ENCODE measurements at places on chromosomes 6 and 20.

DNA sequence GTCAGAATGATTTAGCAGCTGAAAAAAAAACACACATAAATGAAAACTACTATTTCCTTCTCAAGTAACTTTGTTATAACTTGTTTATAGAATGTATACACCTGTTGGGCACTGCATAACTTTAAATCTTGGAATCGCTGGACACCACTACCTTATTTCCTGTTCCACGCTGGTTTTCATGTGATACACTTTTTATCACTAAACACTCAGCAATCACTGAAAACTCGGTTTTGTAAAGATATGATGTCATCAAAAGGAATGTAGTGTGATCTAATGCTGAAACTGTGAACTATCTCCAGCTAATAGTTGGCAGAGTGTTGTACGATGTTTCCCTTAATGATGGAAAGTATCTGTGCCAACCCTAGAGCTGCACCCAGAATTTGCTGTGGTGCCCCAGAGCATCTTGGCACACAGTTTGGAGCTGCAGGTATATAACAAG lies 127.9 kb downstream of the BACH2 start:
- no peak for DNase-seq

- DNase-seq: no peak
Measured at GRCh38 chr6:4472969-4473642, 303.1 kb upstream of the CDYL start.

DNA sequence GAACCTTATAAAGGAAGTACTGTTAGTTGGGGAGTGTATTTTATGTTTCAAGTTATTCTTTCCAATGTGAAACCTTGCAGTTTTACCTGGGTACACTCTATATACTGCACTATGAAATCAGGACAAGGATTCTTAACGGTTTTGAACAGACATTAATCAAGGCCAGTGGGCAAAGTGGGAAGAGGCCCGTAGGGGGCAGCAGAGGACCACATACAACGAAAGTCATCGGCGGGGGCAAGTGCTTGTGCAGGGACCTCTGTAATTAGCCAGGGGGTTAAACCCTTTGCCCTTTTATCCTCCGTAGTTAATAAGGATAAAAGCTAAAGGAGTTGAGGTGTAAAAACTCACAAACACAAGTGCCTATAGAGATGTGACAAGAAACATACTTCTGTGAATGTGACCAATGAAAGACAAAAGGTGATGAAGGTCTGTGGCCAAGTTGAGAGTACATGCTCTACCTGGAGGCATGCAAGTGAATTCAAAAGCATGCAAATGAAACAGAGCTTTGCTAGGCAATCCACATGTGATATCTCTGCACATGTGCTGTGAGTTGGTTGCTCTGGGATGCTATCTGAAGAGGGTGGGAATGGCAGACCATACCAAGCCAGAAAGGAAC lies 392.7 kb upstream of the MAN1A1 start:
- peak; percentile 66 for DNase-seq

- peak; percentile 63 for DNase-seq
Measured at GRCh38 chr6:138897031-138897430, 91.0 kb downstream of the REPS1 start.

DNA sequence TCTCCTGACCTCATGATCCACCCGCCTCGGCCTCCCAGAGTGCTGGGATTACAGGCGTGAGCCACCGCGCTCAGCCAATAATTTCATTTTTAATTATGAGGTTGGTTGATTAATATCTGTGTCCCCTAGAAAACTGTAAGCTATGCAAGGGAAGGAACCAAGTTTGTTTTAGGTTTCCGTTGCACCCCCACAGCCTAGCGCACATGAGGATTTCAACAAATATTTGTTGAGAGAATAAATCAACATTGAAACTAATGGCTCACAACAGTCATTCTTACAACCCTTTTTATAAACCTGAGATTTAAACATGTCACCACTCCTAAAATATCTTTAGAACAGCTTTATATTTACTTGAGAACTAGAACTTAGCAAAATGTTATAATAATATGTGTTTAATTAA lies 114.0 kb upstream of the CARMIL1 start:
- no peak for DNase-seq

GRCh38 chr6:163999475-164000125 lies 585.1 kb downstream of the QKI start:
- no peak for DNase-seq

DNA sequence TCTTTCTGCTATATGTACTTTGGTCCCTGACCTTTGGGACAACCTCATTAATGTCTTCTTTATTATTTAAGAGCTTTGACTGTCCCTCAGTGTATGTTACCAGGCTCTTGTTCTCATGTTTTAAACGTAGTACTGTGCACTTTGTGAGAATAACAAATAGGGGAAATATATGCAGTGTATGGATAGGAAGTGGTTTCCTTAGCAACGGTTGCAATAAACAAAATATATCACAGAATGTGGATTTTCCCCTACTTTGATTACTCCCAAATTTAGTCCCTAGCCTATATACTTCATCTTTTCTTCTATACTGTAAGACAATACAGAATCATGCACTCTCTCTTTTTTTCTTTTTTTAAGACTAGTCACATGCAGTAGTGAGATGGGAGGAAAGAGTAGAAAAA lies 123.8 kb upstream of the AKIRIN2 start:
- DNase-seq: no peak

DNA sequence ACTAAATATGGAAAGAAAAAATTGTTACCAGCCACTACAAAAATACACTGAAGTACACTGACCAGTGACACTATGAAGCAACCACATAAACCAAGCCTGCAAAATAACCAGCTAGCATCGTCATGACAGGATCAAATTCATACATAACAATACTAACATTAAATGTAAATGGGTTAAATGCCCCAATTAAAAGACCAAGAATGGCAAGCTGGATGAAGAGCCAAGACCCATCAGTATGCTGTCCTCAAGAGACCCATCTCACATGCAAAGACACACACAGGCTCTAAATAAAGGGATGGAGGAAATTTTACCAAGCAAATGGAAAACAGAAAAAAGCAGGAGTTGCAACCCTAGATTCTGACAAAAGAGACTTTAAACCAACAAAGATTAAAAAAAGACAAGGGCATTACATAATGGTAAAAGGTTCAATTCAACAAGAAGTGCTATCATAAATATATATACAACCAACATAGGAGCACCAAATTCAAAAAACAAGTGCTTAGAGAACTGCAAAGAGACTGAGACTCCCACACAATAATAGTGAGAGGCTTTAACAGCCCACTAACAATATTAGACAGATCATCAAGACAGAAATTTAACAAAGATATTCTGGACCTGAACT lies 104.8 kb downstream of the HACE1 start:
- DNase-seq: no peak

DNA sequence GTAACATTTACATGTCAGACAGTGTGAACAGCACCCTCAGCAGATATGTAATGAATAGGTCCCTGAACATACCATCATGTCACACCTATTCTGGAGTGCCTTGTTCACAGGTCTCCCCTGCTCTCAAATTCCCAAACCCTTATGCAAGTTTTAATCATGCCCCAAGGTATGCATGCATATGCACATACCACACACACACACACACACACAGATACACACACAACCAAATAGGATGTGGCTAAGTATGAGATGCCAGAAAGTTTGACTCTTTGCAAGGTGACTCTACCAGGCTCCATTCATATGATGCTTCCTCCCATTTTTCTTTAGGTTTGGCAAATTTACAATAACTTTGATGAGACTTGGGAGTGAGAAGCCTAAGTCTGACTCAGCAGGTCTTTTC lies 243.8 kb upstream of the IRAK1BP1 start:
- DNase-seq: no peak

DNA sequence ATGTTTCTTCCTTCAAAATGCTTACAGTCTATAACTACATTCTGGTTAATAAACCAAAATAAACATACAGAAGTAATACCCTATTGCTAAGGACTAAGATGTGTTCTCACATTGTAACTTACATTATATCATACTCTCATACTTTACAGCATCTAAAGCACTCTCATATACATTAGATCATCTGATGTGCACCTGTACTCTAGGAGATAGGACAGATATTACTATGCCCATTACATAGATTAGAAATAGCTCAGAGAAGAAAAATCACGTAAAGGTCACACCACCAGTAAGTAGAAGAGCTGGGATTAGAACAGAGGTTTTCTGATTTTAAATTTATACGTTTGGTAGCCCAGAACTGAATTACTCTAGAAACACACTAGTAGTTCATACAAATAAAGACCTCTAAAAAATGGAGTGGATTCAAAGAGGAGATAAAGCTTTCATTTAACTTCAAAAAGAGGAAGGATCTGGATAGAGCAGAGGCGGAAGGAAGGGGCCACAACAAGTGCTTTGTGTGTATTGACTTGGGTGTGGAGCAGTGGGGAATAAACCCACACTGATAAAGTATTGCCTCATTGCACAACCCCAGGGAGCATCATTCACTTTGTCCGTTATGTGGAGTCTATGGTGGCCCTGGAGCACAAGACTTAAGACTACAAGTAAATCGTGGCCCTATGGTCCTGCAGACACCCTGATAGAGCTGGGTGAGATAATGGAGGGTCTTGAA lies 30.9 kb downstream of the SLC2A12 start:
- no peak for DNase-seq

DNA sequence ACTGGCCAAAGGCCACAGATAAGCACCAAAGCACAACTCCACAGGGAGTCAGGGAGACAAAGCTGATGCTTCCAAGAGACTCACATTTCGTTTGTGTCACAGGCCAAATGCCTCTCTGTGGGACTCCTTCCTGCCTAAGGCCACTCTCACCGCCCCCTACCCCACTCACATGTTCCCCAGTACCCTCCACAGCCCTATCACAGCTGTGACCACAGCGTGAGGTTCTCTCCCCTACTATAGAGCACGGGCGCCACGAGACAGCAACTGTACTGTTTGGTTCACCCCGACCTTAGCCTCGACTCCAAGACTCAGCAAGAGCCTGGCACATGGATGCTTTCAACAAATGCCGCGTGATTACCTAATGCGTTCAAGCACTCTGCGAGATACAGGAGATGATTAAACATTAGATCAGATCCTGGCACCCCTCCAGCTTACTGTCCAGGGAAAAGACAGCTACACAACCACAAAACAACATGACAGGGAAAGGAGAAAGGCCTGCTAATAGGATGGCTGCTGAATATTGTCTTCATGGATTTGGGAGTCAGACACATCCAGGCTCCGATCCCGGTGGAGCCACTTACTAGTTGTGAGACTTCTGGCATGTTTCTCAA lies 105.5 kb downstream of the AGPAT4 start:
- DNase-seq: no peak

DNA sequence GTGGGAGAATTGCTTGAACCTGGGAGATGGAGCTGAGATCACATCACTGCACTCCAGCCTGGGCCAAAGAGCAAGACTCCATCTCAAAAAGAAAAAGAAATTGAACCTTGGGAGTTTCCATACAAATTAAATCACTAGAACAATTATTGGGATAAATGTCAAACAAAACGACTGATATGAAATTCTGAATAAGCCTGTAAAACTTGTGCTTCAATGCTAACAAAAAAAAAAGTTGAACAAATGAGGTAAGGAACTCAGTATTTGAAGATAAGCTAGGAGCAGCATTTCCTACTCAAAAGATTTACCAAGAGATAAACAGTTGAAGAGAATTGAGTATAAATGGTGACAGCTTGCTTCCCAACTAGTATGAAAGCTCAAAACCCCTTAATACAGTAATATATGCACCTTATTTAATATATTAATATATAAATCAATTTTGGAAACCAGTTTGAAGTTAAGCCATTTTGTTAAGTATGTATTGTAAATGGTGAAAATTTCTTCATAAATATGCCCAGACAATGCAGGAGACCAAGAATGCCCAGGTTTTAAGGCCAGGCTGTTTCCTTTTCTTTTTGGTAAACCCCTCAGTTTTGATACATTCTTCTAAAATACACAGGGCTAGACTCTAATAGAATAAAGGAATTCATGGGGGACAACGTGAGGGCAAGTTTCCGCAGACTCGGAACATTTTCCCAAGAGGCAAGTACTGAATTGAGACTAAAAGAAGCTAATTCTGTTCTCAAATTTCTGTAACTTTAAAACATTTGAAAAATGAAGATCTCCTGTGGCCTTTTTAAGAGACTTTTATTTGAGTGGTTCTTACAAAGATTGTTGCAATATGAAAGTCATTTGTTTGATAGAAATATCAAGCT lies 3.9 kb downstream of the ROMO1 start:
- DNase-seq: no peak

- no peak for DNase-seq
Measured at GRCh38 chr6:122035173-122035572, 364.3 kb upstream of the HSF2 start.

DNA sequence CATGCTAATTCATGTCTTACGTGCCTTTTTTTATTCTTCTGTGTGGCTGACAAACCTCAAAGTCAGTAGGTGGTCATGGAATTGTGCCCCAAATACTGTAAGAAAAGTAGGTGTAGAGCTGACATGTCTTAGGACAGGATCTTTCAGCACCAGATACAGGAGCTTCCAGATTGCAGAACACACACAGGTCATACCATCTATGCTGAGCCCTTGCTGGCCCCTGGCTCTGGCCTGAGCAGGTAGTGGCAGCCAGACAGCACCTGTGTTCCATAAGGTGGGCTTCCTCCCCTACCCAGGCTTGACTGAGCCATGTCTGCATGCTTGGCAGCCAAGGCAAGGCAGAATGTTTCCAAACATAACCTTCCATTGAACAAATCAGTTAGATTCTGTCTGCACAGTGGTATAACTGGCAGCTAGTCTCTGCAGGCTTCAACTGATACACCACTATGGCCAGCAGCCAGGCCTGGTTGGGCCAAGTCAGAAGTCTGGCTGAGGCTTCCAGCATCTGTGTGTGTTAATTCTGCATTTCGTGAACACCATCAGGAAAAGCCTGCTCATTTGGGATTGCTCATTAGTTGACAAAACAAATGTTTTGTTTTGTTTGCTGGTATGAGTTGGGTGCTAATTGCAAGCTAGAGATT lies 366.5 kb downstream of the FOXA2 start:
- DNase-seq: no peak

- no peak for DNase-seq
Measured at GRCh38 chr6:159761129-159761872, 544 bp upstream of the ACAT2 start.

GRCh38 chr6:158816803-158817727 lies 2.1 kb downstream of the EZR start:
- peak; percentile 15 for DNase-seq

GRCh38 chr20:42494290-42494689 lies 695.4 kb downstream of the PTPRT start:
- no peak for DNase-seq

DNA sequence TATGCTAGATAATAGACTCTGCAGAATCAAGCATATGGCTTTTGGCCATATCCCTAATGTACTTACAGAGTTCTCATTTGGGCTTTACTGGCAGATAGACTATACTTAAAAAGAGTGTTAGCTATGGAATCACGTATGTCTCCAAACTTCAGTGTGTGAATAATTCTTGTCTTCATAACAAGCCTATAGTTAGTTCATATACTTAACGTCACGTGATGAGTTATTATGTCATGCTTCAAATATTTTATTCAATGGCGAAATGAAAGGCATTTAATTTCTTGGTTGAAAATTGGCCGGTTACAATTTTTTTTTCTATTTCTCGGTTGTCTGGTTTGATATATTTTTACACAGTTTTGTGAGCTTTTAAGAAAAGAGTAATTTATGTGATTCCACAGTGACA lies 62.7 kb downstream of the MEI4 start:
- DNase-seq: no peak

- no peak for DNase-seq
Measured at GRCh38 chr20:51019656-51020592, 3.0 kb downstream of the KCNG1 start.

- no peak for DNase-seq
Measured at GRCh38 chr20:23387118-23387443, 25.1 kb downstream of the GZF1 start.
